Mammary epithelial cell (primary cell): ENCODE measurements at places on chromosomes 4 and X. TPM values are rescaled to one million over a fixed set of nuclear protein-coding genes. Genes with fewer than 3 reads are reported as not detected.
A peak's percentile ranks its signal among the peaks of the same experiment; 100 is the strongest.

- peak; percentile 99 for DNase-seq
Measured at GRCh38 chr4:112636688-112637551, at the start of the genes LARP7 and ZGRF1. TSS of gene LARP7 (plus strand) at chr4:112637143. CDS start at chr4:112644670, 7,527 bp downstream. TSS of gene ZGRF1 (minus strand) at chr4:112636909. CDS start at chr4:112633176, 3,733 bp downstream.

GRCh38 chr4:82957045-82957444 is 53.6 kb downstream of the LIN54 start:
- DNase-seq: peak; percentile 42

DNA sequence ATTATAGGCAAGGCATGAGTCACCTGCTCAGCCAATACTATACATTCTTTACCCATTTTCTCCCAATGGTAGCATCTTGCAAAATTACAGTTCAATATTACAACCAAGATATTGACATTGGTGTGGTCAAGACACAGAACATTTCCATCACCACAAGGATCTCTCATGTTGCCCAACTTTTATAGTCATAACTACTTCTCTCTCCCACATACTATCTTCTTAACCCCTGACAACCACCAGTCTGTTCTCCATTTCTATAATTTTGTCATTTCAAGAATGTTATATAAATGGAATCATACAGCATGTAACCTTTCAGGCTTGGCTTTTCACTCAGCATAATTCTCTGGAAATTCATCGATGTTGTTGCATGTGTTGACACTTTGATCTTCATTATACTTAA is 144.9 kb downstream of the ENOX2 start:
- no peak for DNase-seq

The PNMA6F gene
- not detected in 2 replicates for total RNA-seq

The PGRMC1 gene
- 73.5 TPM for total RNA-seq
